ENCODE measurements at places on chromosomes 16 and 17.

- peak; percentile 57 for DNase-seq
Measured at GRCh38 chr17:38925263-38925995, at the start of gene LASP1NB. LASP1NB (plus strand) TSS chr17:38925614.

- DNase-seq = no peak
Measured at GRCh38 chr16:63981639-63982038, 1140.2 kb downstream of the CDH11 start.

DNA sequence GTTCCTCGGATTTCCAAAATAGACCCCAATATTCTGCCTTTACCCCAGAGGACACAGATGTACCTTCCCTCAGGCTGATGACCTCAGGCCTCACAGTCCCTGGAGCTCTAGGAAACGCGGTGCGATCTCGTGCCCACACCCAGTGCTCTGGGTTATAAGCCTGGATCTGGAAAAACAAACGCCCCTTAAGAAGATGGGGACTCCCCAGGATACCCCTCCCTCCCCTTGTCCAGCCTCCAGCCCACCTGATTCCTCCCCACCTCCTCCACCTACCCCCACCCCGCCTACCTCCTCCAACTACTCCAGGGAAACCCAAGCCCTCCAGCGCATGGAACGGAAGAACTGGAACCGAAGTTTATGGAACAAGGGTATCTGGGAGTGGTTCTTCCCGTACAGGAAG, 19.1 kb downstream of the PRR11 start:
- no peak for DNase-seq

- no peak for DNase-seq
Measured at GRCh38 chr16:47416869-47417268, 44.0 kb downstream of the ITFG1 start.

- no peak for DNase-seq
Measured at GRCh38 chr16:67966549-67967182, 1.8 kb downstream of the SLC12A4 start.
